Activated CD4-positive, alpha-beta memory T cell treated with anti-CD3 and anti-CD28 coated beads for 36 hours (primary cell): ENCODE measurements at places on chromosomes 3 and 15.

- no peak for DNase-seq
Measured at GRCh38 chr15:78032671-78033070, 44.8 kb downstream of the TBC1D2B start.

GRCh38 chr3:70421506-70421905 is 109.1 kb upstream of the MDFIC2 start:
- DNase-seq, result no peak

DNA sequence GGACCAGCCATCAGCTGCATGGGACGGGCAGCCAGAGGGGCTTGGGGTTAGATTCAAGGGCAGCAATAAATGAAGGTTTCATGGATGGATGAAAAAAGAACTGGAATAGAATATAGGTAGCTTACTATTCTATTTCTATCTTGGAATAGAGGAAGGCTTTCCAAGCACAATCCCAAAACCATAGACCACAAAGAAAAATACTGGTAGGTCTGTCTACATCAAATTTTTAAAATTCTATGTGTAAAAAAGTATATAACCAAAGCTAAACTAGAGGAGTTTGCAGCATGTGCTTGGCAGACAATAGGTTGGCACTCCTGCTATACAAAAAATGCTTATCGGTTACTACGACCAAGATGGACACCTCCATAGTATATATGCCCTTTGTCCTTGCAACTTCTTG is 7.2 kb upstream of the FBLN2 start:
- no peak for DNase-seq

DNA sequence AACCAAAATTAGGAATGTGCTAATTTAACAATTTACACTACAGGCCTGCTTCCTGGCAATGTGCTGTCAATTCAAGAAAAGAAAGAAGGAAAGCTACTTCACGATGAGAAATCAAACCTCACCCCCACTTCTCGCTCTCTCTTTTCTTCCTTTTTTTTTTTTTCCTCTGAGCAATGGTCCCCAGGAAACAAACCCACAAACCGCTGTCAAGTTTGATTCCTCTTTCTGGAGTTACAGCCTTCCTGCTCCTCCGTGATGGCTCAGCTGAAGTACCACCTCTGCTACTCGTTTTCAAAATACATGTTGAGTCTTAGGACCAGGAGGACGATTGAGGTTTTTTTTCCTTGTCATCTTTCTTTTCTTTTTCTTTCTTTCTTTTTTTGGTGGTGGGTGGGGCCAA is 3.4 kb upstream of the TRIM71 start:
- DNase-seq, result no peak

DNA sequence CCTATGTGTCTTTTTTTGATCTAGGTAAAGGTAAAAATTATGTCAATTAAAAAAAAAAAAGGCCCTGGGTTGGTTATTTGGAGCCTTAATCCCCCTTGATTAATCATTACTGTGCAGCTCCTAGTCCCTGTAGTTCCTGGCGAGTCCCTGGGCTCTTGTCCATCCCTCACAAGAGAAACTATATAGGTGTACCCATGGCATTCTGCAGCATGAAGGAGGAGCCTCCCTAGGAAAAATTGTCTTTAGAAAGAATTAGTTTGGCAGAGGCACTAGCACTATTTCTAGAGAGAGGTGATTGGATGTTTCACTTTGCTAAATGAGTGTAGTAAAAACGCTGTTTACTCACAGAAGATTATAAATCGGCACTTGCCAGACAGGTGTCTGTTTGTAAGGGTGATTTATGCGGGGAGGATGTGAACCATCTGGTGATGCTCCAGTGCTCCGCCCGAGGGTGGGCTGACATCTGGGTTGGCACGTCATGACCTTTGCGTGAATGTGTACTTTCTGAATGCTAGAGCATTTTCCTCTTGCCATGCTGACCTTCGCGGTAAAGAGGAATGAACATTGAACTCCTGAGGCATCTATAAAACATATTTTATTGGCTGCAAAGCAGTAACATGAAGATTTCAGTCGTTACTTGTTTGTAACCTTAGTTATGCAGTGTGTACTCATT is 12.6 kb downstream of the PLCL2 start:
- peak; percentile 55 for DNase-seq

DNA sequence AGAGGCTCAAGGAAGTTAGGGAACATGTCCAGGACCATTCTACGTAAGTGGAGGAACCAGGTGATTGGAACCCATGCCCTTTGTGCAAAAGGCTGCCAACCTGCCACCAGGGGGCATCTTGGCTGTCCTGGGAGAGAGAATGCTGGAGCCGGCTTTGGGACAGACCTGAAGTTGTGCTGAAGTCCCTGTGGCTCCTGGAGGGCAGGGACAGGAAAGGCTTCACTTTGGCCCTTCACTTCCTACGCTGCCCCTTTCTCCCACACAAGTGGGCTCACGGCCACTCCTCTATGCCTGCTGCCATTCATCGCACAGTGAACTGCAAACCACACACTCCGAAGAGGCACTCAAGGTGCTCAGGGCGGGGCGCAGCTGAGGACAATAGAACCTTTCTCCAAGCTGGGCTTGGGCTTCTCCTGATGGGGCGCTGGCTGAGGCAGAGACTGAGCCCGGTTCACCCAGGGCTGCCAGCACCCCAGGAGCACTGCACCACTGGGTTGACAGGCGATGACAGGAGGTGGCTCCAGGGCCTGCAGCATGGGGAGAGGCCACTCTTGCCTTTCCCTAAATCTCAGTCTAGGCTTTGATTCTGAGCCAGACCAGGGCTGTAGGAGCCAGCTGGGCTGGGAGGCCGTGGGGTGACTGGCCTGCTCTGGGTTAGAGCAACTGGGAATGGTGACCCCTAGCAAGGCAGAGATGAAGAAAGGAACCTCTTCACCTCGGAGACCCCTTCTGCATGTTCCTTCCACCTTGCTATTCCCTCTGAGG is 8.4 kb downstream of the SHF start:
- DNase-seq, result peak; percentile 63

- no peak for DNase-seq
Measured at GRCh38 chr3:58059349-58060321, 51.4 kb downstream of the FLNB start.

DNA sequence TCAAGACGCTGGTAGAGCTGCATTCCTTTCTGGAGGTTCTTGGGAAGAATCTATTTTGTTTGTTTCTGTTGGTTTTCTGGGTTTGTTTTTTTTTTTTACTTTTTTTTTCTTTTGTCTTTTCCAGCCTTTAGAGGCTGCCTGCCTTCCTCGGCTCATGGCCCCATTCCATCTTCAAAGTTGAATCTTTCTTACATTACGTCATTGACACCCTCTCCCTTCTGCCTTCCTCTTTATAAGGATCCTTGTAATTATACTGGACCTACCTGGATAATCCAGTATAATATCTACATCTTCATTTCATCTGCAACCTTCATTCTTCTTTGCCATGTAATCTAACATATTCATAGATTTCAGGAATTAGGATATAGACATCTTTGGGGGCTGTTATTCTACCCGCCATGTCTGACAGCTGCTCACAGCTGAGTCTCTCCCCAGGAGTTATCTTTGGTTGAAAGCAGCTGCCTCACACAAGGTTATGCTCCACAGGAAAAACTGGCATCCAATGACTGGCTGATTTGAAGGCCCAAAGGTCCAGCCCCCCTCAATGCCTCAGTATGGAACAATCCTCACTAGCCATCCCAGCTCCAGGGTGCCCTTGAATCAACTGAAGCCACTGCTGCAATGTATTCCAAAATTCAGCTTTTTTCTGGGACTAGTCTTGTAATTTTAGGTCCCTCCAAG is 38.4 kb upstream of the THBS1 start:
- DNase-seq, result no peak
